Neural progenitor cell (in vitro differentiated cells): ENCODE measurements at places on chromosomes 1 and 21.

- DNase-seq = no peak
Observed at GRCh38 chr1:169491845-169492281, 6.1 kb upstream of the SLC19A2 start.

GRCh38 chr21:37155186-37155585 lies 82.1 kb downstream of the TTC3 start:
- no peak for DNase-seq

DNA sequence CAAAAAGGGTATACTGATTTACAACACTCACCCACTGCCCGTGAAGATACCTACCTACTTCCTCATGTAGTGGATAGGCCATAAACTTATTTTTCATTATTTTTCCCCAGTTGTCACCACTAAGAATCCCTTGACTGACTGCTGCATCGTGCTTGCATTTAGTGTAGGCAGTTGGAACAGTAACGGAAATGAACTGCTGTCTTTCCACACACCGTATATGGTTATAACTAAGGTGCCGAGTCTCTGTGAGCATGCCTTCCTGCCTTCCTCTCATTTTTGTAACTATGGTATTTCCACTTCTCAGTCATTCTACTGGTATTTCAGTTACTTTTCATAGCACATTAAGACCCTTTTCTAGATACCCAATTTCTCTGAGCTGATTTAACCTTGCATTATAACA lies 36.4 kb downstream of the SLC35F3 start:
- DNase-seq = no peak

- DNase-seq = no peak
Observed at GRCh38 chr1:100308777-100309176, 42.8 kb downstream of the RTCA start.

DNA sequence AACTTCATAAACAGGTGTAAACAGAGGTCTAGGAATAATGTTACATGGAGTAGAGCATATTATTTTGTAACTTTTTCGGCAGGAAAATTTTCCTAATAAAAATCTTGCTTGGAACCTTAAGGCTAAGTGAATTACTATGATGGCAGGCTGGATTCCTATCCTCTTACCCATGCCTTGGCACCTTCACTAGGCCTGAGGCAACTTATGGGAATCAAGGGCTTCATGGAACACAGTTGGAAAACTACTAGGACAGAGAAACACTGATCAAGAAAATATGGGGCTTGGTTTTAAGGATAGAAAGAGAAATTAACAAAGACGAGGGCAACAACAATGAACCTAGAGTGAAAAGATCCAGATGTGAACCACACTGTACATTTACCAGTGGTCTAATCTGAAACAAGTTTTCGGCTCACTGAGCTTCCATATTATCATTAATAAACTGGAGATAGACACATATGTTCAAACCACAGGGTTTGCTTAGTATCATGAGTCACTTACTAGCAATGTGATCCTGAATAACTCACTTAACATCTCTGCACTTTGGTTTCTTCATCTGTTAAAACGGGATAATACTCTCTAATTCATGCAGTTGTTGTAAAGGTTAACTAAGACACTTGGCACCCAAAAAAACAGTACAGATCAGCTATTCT lies 68.5 kb downstream of the GPATCH2 start:
- DNase-seq = no peak

DNA sequence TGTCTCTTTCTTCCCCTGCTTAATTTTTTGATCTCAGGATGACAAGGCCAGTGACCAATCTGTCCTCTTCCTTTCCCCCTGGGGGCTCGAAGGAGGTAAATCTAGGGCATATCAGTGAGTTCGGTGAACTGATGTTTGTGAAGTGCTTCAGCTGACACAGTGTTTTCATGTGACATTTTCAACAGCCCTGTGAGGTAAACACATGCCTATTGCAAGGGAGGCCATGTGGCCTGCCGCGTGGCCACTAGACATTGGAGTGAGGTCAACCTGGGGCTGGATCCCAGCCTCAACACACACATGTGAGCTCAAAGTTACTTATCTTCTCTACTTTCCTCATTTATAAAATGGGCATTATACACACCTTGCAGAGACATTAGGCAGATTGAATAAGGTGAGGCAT lies 126.3 kb downstream of the PLPP3 start:
- DNase-seq = no peak
